ENCODE measurements at places on chromosomes 6 and 20.

DNA sequence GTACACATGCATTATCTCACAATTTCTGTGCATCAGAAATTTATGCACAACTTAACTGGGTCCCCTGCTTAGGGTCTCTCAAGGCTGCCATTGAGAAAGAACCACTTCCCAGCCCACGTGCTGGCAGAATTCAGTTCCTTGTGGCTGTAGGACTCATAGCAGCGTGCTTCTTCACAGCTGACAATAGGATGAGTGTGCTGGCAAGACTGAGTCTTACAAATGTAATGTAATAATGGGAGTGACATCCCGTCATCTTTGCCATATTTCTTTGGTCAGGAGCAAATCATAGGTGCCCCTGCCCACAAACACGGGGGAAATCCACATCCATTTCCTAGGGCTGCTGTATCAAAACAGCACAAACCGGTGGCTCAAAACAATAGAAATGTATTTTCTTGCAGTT is 77.4 kb downstream of the FIG4 start:
- DNase-seq, result no peak

DNA sequence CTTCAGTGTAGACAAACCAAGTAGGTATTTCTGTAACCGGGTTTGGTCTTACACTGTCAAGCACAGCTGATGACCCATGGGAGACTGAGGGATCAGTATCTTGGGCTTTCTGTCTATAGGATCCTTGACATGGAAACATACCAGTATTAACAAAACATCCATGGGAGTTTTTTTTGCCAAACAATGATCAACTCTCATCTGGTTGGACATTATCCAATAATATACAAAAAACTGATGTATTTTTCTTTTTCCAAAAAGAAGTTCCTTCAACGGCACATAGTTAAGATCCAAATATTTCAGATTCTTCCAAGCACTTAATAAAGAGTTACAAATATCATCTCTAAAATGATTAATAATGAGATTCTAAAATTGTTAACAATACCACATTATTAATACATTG is 459.9 kb downstream of the PRKN start:
- no peak for DNase-seq

GRCh38 chr6:34493344-34493743 is 27.5 kb downstream of the PACSIN1 start:
- no peak for DNase-seq

DNA sequence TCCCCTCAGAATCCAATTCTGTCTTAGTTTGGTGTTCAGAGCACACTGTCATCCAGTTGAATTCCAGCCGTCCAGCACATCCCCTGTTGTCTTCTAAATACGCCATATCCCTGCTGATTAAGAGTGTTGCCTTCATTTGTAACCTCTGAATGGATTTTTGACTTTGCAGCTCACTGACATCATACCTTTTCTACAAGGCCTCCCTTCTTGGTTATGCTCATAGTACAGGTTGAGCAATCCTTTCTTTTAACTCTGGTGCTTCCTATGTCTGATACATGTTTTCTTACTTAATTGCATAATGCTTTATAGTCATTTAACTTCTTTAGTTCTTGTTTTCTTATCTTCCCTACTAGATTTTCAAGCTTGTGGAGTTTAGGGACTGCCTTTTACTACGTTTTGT is 36.4 kb downstream of the XRN2 start:
- DNase-seq, result no peak

DNA sequence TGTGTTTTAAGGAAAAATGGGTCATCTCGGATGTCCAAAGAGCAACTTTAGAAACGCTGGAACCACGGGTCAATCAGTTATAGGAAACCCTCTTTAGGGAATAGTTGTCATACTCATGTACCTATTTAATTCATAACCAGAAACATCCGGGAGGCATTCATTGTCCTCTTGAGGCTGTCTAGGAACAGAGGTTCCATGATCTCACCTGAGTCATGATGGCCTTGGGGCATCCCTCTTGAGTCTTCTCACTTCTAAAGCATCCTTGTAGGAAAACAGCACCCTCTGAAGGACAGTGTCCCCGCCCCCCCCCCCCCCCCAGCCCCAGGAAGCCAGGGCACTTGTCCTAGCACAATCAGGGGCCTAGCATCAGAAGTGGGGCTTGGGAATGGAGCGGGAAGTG is 46.3 kb upstream of the CDH4 start:
- no peak for DNase-seq

GRCh38 chr6:170125456-170126300 is 165.2 kb downstream of the DLL1 start:
- no peak for DNase-seq

GRCh38 chr6:14984519-14984853 is 261.4 kb upstream of the JARID2 start:
- DNase-seq, result no peak

- no peak for DNase-seq
Measured at GRCh38 chr6:7053125-7053774, 54.5 kb upstream of the RREB1 start.

- no peak for DNase-seq
Measured at GRCh38 chr6:157462956-157463742, 82.2 kb downstream of the ZDHHC14 start.

DNA sequence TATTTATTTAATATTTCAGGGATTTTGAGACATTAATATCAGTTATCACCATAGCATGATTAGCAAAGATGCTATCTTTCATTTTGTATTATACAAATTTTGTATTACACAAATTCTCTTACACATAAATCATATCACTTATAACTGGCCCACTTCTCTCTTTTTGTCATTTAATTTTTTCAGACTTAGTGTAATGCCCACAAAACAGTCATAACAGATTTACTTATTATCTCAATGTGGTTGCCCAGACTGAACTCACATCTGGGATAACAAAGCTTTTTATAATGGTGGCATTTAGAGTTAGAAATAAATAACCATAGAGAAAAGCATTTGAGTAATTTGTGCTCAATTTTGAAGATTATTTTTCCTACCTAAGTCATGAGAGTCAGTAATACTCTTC is 148.3 kb downstream of the TFAP2B start:
- DNase-seq, result no peak

- no peak for DNase-seq
Measured at GRCh38 chr6:139436200-139436956, 61.9 kb upstream of the CITED2 start.

DNA sequence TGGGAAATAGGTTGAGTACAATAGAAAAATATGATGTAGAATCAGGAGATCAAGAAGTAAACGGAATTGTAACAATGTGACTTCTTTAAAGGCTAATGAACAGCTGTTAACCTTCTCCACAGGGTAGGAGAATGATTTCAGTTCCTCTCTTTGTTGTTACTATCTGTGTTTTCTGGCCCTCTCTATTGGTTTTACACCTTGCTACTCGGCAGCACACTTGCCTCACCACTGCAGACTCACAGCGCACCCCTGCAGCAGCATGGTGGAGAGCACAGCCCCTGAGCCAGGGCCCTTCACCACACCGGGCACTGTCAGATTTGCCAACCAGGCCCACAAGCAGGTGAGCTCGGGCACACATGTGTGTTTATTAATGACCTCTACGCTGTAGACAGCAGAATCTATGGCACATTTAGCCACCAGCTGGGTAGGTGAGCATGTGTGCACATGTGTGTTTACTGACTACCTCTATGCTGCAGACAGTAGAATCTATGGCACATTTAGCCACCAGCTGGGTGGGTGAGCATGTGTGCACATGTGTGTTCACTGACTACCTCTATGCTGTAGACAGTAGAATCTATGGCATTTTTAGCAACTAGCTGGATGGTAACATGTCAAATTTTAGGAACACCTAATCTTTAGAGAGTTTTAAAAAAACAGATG is 16.8 kb downstream of the SFT2D1 start:
- DNase-seq, result no peak

DNA sequence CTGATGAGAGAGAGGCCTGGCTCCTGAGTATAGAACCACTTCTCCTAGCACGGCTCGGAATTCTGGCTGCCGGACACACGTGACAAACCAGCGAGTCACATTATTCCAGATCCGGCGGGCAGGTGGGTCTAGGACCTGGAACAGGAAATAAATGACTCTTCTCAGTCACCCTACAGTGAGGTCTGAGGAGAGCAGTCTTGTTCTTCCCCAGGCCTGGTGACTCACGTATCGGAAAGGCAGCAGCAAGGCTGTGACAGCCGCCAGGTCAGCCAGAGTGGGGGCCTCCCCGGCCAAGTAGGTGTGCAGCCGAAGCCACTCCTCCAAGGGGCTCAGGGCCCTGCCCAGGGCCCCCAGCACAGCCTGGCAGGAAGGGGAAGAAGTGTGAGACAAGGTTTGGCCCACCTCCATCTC is 2.8 kb downstream of the VARS1 start:
- no peak for DNase-seq

DNA sequence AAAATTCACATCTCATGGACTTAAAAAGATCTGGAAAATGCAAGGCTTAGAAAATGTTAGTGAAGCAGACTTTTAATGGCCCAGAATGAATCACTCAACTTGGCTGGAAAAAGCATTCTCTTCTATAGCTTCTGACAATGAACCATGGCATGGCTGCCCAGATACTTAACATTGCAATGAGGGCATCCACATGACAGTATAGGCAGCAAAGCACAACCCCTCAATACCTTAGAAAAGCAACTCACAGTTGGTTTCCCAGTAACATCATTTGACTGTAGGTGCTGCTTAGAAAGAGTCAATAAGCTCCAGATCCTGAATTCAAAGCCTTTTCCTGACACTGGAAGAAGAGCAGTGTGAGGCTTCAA is 155.8 kb downstream of the EYA4 start:
- DNase-seq, result no peak

DNA sequence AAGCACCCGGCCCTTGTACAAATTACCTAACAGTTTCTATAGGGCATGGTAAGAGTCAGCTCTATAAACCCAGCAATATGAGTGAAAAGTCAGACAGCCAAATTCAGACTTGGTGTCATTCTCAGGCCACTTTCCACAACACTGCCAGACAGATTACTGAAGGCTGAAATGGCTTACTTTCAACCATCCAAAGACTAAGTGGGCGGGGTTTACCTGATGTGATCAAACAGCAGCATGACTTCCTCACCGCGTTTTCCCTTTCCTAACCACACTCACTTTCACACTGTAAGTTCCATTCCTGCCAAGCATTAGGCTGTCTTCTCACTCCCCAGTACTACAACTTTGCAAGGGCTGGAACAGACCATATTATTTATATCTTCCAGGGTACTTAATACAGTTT is 85.9 kb downstream of the SMLR1 start:
- DNase-seq, result no peak

- DNase-seq, result no peak
Measured at GRCh38 chr20:19495905-19496703, 262.0 kb upstream of the RIN2 start.

- no peak for DNase-seq
Measured at GRCh38 chr6:3037638-3038365, 30.5 kb upstream of the RIPK1 start.

GRCh38 chr6:89352278-89353117 is at the start of gene UBE2J1:
Gene UBE2J1, minus strand, starts transcription at chr6:89352722. Its CDS starts 153 bp downstream, at chr6:89352569.
- peak; percentile 40 for DNase-seq

- DNase-seq, result no peak
Measured at GRCh38 chr6:122817766-122818165, 28.7 kb downstream of the SMPDL3A start.

GRCh38 chr20:55160996-55161395 is 685.6 kb downstream of the DOK5 start:
- DNase-seq, result no peak

DNA sequence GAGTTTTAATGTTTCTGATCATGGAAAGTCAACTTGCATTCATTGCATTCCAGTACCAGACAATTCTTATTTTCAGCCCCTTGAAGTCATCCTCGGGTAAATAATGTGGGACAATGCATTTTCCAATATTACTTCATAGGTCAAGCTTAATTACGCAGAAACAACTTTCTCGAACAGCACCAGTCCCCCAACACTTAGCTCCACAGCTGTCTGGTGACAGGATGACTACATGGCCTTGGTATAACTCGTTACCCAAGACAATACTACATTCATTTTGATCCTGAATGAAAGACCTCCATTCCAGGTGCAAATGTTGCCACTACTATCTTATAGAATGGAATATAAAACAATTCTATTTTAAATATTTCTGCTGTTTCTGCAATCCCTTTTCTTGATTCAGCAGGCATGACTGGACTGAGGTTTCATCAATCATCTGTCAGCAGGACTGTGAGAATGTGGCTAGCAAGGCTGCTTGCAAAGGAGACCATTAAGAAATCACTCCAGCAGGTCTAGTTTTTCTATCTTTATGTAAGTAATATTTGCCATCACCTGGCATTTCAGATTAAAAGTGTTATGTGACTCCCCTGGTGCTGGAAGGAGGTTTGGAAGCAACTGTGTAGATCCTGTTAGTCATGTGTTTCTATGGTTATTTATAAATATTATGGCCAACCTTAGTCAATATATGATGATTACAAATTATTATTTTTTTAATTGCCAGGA is 147.9 kb downstream of the HAO1 start:
- no peak for DNase-seq

- no peak for DNase-seq
Measured at GRCh38 chr20:42401613-42402012, 783.4 kb upstream of the CHD6 start.

GRCh38 chr20:53621482-53622246 is 28.0 kb upstream of the ZNF217 start:
- no peak for DNase-seq

GRCh38 chr6:89985751-89986493 is 91.7 kb downstream of the GJA10 start:
- no peak for DNase-seq

GRCh38 chr6:111553580-111553979 is 52.1 kb downstream of the TRAF3IP2 start:
- no peak for DNase-seq

- DNase-seq, result no peak
Measured at GRCh38 chr6:133201231-133201630, 39.9 kb upstream of the EYA4 start.

DNA sequence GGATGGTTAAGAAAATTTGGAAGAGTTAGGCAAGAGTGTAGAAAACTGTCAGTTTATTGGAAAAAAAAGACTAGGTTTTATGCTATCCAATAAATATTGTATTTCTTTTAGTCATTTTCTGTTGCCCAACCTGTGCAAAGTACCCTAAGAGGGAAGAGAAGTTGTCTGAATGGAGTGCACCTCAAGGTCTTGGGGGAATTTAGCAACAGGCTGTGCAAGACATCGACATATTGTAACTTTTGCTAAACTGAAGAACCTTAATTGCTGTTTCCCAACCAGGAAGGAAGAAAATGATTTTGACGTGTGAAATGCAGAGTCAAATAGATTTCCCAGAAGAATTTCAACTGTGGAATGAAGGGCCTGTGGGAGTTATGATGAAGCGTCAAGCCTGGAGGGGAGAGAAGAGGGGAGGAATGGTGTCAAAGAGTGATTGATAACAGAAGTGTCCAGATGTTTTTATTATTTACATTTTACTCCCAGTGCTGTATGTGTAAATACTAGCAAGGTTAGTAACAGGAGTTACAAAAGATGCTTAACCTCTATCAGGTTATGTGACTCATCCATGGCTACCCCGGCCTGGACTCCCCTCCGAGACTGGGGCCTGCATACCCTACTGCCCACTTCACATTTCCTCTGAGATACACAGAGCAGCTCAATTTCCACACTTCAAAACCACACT is 246.8 kb downstream of the MYLK4 start:
- no peak for DNase-seq

GRCh38 chr6:90230548-90231215 is 66.0 kb downstream of the BACH2 start:
- DNase-seq, result no peak

- DNase-seq, result no peak
Measured at GRCh38 chr6:95294043-95294442, 283.3 kb upstream of the MANEA start.
